Epithelial cell of esophagus (primary cell): ENCODE measurements at places on chromosomes 7 and 10.

GRCh38 chr7:135658564-135658963, 3.8 kb upstream of the STMP1 start:
- no peak for DNase-seq

DNA sequence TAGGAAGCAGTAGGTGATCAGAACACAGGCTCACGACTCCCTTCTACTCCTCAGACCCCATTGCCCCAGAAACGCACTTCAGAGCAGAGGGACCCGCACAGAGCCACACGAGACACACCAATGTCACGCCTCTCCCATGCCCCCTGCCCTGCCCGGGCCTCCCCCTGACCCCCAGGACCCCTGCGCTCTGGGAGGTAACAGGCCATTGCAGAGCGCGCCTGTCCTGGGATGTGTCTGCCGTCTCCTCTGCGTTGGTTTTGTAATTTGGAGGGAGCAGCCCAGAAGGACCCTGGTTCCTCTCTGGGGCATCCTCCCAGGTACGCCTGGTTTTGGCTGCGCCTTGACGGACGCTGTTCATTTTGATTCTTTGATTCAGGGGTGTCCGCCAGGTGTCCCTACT, 85.4 kb downstream of the UNCX start:
- no peak for DNase-seq

DNA sequence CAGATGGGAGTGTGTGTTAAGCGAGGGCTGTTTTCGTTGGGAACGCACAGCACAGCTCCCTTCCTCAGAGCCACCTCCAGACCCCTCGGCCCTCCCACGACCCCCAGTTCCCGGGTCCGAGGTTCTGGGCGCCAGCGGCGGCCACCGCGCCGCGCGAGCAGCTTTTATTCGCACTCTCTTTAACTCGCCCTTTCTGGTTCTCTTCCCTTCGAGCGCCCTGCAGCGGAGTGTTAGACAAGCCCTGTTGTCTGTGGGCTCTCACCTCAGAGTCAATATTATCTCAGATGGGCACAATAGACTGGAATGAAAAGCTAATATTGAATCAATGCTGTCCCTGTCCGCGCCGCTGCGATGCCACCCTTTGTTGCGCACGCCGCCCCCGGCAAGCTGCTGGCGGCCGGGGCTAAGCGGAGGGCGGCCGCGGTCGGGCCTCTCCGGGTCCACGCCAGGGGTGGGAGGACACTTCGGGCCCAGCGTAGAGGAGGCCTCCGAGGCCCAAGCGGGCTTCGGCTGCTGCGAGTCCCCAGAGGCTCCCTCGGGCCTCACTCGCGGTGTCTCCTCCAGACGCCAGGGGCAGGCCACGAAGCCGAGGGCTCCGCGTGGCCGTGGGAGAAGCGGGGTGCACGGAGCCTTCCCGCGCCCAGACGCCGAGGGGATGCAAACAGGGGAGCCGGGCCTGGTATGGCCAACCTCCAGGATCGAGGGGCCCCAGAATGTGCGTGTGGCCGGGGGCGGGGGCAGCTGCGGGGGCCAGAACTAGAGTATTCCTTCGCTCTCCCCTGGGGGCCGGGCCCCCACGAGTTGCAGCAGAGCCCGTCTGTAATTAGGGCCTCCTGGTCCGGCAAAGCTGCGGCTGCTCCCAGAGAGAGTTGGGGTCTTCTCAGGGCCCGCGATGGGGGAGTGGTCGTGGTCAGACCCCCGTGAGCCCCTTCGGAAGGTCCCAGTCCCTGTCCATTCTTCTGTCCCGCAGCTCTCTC, 7.9 kb upstream of the EMX2 start:
- no peak for DNase-seq

GRCh38 chr7:1232103-1232466, 587 bp upstream of the UNCX start:
- no peak for DNase-seq

DNA sequence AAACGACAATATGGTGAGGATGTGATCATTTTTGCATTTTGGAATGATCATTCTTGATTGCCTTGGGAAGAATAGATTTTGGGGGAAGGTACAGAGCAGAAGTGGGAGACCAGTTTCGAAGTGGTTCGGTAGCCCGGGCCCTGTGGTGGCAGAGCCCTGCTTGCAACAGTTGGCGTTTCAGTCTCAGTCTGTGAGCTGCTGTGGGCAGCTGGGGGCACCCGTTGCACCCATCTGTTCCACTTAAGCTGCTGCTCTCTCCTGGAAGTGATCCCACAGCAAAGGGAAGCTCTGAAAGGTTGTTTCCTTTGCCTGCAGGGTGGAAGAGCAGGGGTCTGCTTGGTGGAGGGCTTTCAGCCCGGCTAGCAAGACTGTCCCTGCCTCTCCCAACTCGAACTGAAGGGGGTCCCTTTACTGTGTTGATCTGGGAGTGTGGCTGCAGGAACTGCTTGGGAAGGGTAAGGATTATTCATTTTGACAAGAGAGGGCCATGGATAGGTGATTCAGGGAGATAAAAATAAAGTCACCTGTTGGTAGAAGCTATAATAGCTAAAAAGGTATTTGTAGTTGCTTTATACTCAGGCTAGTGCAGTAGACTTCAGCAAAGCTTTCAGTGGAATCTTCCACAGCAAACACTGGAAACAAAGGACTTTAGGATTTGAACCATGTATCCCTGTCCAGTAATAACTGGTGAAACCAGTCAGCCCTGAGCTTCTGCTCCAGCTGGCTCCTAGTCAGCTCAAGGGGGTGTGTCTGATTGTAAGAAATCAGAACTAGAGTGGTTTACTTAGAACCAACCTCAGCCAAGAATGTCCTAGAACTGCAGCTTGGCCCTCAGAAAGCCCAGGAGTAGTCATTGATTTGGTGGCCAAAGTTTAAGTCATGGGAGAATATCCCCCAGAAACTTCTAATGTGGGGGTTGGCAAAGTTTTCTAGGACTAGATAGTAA, 53.1 kb upstream of the PDCD4 start:
- DNase-seq: peak; percentile 75

DNA sequence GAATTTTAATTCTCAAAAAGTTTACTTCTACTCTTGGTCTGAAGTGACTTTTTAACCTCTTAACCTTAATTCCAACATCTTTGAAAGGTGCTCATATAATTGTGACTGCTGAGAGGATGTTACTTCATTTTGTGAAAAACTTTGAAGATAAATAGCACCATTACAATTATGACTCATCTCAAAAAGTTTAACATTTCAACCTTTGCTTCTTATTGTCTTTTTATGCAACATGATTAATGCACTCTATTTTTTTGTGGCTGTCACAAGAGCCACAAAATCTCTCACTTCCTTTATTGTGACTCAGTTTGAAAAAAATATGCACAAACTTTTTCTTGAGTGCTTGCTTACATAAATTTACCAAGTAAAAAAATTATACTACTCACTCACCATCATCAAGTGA, 383.1 kb downstream of the LRRTM3 start:
- DNase-seq: no peak

- no peak for DNase-seq
Observed at GRCh38 chr7:131883196-131883595, 326.8 kb upstream of the PODXL start.

- peak; percentile 26 for DNase-seq
Observed at GRCh38 chr7:114070246-114070645, 151.4 kb upstream of the PPP1R3A start.

GRCh38 chr7:131072505-131073091, 255.1 kb upstream of the MKLN1 start:
- DNase-seq: peak; percentile 13

DNA sequence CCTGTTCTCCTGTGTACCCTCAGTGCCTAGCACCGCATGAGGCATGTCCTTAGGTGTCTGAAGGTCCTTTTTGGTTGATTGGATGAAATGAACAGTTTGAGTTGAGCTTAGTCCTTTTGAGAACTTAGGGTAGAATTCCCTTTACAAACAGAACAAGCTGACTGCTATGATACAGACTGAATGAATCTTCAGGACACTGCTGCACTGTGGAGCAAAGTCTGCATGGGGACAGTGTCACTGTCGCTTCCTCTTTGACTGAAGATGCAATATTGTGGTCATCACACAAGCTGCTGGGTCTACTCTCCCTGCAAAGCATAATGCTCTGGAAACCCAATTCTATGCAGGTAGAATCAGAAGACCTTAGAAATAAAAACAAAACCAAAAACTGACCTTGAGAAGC, 8.6 kb upstream of the PLAU start:
- DNase-seq: no peak

- peak; percentile 73 for DNase-seq
Observed at GRCh38 chr10:97243836-97244235, 48.6 kb downstream of the ARHGAP19 start.

DNA sequence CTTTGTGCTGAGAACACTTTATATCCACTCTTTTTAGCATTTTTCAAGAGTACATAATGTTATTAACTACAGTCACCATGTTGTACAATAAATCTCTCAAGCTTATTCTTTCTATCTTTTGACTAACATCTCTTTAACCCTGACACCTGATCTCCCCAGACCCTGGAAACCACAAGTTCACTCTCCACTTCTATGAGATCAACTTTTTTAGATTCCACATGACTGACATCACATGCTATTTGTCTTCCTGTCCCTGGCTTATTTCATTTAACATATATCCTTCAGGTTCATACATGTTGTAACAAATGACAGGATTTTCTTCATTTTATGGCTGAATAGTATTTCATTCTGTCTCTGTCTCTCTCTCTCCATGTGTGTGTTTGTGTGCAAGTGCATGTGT, 15.5 kb downstream of the SLC13A1 start:
- DNase-seq: no peak

GRCh38 chr7:99141841-99142726, 1.8 kb downstream of the SMURF1 start:
- peak; percentile 81 for DNase-seq

DNA sequence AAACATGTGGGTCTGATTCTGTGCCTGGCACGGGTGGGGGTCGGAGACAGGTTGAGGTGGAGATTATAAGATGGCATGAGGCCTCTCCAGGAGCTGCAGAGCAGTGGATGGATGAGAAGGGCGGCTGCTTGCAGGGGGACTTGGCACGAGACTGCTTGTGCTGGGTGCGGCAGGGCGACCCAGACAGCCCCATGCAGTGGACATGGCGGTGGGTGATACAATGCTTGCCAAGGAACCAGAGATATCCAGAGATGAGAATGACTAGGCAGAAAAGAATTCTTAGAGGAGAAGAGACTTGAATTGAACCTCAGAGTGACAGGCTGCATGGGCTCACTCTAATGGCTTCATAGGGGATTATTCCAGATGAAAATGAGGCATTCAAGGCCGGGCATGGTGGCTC, 145.4 kb downstream of the NEURL1 start:
- DNase-seq: no peak

DNA sequence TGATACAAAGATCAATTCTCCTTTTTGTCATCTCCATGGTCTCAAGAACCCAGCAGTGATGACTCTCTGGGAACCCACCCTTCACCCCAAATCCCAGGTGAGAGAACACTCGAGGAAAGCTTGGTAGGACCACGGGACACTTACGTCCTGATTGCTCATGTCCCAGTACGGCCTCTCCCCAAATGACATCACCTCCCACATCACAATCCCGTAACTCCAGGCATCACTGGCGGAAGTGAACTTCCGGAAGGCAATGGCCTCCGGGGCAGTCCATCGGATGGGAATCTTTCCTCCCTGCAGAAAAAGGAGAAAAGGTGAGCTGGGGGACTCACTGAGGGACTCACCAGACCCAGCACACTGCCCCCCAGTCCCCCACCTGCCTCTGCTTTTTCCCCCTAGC, 21.0 kb downstream of the EPHB4 start:
- DNase-seq: no peak

GRCh38 chr7:34059136-34059828, 153.9 kb downstream of the BMPER start:
- peak; percentile 33 for DNase-seq

GRCh38 chr7:33986951-33987947, 81.9 kb downstream of the BMPER start:
- peak; percentile 95 for DNase-seq

GRCh38 chr10:68981074-68981473, 7.5 kb upstream of the KIFBP start:
- peak; percentile 11 for DNase-seq

- peak; percentile 11 for DNase-seq
Observed at GRCh38 chr7:47142169-47142866, 439.6 kb downstream of the TNS3 start.

- DNase-seq: no peak
Observed at GRCh38 chr10:86123715-86124114, 242.9 kb downstream of the GRID1 start.

DNA sequence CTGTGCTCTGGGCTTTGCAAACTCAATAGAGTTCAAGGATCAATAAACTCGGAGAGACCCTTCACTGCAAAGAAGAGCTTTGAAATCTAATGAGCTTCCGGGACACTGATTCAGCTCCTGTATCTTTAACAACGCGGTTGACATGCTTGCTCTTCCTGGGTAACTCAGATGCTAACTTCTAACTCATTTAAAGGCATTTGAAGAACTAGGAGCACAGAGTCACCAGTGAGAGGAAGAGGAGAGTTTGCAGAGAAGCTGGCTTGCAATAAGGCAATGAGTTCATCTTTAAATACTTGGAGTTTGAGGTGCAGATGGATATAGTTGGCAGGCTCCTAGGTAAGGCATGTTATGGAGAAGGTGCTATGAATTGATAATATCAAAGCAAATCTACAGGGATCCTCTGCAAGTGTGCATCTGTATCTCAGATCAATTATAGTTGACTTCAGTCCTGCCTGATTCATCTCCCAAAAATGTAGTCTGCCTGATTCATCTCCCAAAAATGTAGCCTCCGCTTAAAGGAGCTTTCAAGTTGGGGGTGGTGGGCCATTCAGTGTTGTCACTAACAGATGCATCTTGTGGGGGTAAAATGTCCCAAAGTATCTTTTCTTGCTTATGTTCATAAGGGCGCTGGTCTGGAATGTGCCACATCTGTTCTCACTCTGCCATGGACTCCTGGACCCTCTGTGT, 182.5 kb upstream of the PRSS58 start:
- DNase-seq: peak; percentile 59

- peak; percentile 47 for DNase-seq
Observed at GRCh38 chr7:50815138-50815537, 32.4 kb upstream of the GRB10 start.

GRCh38 chr7:139446051-139446890, 37.2 kb downstream of the KLRG2 start:
- no peak for DNase-seq

DNA sequence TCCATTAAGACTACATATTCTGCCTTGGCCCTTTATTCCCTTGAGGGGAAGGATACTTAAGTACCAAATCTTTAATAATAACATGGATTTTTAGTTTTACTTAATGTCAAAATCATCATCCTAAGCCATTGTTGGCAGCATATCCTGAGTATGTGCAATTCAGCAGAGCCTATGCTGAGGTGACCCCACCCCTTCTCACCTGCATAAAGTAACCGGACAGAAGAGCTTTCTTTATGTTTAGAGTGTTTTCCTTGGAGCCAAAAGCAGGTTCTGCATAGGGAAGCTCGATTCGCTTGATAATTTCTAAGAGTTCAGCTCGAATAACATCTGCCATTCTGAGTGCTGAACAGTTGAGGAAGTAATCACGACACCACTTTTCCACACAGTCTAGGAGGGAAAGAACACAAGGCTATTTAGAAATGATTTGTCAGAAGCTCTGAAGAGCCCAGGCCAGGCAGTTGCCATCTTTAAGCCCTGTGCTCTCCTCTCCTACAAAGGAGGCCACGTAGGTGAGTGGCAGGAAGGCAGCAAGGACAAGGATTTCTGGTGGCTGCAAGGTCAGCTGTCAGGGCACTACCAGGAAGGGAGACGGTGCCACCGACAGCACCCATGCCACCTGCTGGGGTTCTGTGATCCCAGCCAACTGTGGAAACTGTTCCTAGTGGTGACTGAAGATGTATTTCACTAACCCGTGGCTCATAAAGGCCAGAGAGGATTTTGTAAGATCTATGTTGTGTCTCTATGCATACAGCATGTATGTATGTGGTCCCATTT, 15.6 kb downstream of the BCCIP start:
- no peak for DNase-seq
